M059J (cell line): ENCODE measurements at places on chromosomes 5 and 9. TPM values are rescaled to one million over a fixed set of nuclear protein-coding genes. Genes with fewer than 3 reads are reported as not detected.

GRCh38 chr9:76218886-76219445, 175.3 kb downstream of the RFK start:
- DNase-seq, result no peak

- DNase-seq, result no peak
Observed at GRCh38 chr5:162801235-162801634, 636.2 kb upstream of the CCNG1 start.

- DNase-seq, result peak; percentile 79
Observed at GRCh38 chr5:147507480-147508126, 2.3 kb downstream of the DPYSL3 start.

DNA sequence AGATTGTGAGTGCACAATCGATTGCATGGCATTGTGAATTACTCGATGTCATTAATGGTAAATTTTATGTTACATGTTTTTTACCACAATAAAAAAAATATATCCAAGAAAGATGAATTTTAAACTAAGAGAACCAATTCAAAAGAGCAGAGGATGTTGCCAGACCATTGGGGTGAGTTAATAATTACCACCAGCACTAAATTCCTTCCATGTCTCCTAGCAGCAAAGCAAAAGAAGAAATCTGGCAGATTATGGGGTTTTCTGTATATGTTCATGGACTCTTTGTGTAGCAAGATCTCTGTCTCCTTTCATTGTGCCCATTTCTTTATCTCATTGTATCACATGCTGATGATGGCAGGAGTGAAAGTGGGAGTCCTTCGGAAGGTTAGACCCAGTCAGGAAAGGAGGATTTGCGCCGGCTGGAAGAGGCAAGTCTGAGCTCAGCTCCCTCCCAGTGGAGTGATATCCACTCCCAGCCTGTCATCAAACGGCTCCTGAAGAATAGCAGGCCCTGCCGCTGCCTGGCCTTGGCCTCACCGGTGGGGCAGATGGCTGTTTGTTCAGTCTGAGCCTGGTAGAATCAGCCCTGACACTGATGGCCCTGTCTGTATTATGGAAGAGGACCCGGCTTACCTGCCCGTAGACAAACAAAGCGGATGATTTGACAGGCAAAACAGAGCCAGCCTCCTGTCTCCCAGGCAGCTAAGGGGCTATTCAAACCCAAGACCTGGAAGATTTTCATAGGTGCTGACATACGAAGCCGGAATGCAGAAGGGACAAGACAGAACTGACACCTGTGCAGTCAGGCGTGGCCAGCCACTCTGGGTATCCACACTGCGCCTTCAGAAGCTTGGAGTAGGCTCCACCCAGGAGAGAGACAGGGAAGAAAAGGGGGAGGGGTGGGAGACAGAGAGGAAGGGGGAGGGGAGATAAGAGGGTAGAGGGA, 21.9 kb upstream of the FOXE1 start:
- DNase-seq, result no peak

DNA sequence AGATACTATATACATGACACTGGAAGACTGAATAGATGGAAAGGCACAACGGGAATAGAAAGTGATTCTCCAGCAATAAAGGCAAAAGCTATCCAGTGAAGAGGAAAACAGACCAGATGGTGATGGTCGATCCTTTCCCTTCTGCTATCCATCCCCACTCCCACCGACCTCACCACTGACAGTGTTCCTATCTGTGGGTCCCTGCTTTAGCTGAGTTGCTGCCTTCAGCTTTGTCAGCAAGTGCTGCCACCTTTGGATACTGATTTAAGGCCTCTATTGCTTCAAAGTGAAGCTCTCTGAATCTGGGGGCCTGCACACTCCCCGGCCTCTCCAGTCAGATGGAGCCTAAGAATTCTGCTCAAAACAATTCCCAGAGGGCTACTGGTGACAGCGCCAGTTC, 32.3 kb downstream of the EPB41L4A start:
- DNase-seq, result no peak

The LEAP2 gene
- total RNA-seq, result 0.25 TPM in 1 of 2 replicates, not detected in the other

The NSMF gene
- 11.8 and 24.0 TPM in 2 replicates for total RNA-seq

DNA sequence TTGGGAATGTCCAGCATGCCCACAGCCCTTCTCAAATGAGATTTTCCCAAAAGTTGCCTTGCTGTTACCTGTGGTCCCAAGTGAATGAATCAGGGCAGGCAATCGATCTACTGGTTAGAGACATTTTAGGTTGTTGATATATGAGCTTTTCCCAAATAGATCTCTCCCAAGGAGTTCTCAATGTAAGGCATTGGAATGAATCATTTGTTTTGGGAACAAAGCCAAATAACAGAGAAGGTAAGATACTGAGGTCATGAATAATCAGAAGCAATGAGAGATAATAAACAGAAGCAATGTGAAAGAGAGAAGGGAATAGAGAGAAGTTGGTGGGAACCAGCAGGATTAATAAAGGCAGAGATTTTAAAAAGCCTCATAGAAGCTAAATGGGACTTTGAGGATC, 93.6 kb upstream of the FER start:
- peak; percentile 74 for DNase-seq

GRCh38 chr5:154801083-154801482, 45.9 kb downstream of the LARP1 start:
- DNase-seq, result no peak
